ENCODE measurements at places on chromosomes 5 and 9.

GRCh38 chr9:78221425-78221824 is 14.4 kb upstream of the CEP78 start:
- no peak for DNase-seq

DNA sequence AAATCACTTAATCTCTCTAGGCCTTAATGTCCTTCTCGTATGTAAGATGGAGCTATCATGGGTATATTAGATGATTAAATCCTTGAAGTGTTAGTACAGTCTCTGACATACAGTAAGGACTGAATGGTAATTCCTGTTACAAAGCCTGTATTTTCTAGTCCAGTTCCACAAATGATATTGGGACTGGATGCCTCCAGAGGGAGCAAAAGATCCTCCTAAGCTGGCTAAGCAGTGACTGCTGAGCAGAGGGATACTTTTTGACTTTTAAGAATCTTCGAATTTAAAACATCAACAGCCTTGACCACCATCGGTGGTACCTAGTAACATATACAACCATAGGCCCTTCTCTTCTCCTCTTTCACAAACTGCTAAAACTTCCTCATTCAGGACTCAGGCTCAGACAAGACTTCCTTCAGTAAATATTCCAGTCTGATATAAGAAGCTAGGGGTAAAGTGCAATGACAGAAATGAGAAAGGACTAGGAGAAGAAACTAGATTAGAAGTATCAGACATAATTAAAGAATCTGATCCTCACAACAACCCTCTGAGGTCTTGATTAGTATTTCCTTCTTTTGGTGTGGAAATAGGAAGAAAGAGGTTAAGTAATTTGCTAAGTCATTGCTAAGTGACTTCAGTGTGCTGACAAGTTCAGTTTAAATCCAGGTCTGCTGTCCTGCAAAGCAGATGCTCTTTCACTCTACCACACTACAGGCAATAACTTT is 13.9 kb downstream of the PTAR1 start:
- DNase-seq: no peak

DNA sequence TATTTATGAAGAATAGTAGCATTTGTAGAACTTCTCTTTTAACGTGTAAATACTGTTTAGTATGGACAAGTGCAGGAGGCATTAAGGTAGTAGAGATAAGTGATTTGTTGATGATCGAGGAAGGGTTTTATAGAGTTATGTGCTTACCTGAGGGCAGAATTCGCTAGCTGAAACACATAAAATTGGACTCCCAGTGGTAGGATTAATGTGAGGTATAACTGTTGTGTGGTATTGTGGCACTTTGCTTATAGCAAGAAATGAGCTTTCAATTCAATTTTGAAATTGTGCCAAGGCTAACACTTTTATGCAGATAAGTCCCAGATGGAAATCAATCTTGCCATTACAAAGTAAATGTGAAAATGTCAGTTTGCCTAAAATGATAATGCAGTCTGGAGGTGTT is 1.2 kb downstream of the AP3S1 start:
- no peak for DNase-seq

DNA sequence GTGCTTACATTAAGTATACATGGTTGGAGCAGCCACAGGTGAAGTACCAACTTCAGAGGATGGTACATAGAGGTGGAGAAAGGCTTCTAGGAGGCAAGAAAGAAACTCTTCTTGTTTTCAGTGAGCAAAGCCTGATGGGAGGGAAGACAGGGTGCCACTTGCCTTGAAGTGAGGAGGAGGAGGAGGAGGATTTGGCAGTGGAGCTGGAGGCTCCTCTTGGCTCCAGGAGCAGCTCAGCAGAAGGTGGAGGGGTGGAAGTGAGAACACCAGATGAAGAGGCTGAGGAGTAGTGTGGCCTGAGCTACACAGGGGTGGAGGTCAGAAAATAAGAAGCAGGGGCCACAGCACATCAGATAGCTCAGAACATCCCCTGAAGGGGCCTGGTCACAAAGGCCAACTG is 91.1 kb upstream of the SHISAL2B start:
- no peak for DNase-seq

DNA sequence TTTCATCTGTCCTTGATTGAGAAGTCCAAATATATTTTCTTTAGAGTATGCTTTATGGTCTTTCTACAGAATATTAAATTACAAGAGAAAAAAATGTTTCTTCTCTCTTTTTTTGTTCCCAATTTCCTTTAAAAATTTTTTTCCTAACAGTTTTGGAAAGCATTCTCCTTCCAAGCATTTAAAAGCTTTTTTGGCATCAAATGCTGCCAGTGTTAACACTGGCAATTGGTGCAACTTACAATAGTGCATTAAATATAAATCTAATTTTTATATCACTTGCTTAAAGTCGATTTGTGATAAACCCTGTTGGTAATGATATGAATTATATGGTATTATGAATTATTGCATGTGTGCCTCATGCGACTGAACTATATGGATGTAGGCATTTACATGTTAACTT is 165.9 kb upstream of the ELL2 start:
- no peak for DNase-seq

GRCh38 chr9:84266087-84266561 is 74.4 kb downstream of the SLC28A3 start:
- peak; percentile 22 for DNase-seq

- DNase-seq: no peak
Measured at GRCh38 chr5:157196045-157196444, 15.4 kb downstream of the ITK start.

- DNase-seq: no peak
Measured at GRCh38 chr5:97454015-97454414, 271.0 kb upstream of the RIOK2 start.

DNA sequence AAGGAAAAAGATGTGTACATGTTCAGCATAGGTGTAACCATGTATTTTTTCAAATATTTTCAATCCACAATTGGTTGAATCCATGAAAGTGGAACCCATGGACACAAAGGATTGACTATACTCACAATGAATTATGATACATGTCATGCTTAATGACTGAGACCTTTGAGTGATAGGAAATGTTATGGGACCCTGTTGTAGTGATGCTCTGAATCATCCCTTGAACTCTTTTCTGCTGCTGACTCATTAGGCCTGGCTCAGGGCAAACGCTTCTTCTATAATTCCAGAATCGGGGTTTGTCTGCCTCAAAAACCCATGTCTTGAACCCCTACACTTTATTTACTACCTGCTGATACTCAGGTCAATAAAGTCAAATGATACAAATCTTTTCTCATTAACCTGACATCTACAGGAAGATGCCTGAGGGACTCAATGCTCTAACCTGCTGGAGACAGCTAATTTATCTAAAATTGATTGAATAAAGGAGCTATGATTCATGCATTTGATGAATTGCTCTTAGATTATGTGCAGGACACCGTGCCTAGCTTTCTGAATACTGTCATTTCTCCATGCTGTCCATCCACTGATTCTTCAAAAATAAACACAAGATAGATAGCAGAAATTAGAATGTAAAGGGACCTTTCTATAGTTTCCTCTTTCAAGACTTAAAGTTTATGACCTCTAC is 260.1 kb downstream of the PRELID2 start:
- no peak for DNase-seq

- DNase-seq: no peak
Measured at GRCh38 chr5:120690621-120691407, 226.7 kb downstream of the PRR16 start.

- no peak for DNase-seq
Measured at GRCh38 chr9:114249424-114250234, 73.3 kb upstream of the ORM1 start.

DNA sequence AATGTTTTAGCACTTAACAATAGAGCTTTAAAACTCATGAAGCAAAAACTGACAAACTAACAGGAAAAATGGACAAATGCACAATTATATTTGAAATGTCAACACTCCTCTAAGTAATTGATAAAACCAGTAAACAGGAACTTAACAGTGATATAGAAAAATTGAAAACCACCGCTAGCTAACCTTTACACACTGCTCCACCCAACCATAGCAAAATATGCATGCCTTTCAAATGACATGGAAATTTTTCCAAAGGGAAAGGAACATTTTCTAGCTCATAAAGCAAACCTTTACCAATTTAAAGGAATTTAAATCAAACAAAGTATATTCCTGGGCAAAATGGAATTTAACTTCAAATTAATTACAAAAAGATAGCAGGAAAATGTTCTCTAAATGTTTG is 109.2 kb downstream of the ADAMTS19 start:
- DNase-seq: no peak

- peak; percentile 6 for DNase-seq
Measured at GRCh38 chr9:80874276-80874675, 815.1 kb downstream of the TLE1 start.

GRCh38 chr5:110840347-110840960 is 101.6 kb downstream of the SLC25A46 start:
- DNase-seq: no peak

GRCh38 chr5:129500101-129500500 is 40.0 kb downstream of the ADAMTS19 start:
- DNase-seq: no peak
